ENCODE measurements at places on chromosomes 5 and 9.
A peak's percentile ranks its signal among the peaks of the same experiment; 100 is the strongest.

GRCh38 chr9:71985297-71985911 lies 74.0 kb downstream of the C9orf85 start:
- no peak for ATAC-seq

DNA sequence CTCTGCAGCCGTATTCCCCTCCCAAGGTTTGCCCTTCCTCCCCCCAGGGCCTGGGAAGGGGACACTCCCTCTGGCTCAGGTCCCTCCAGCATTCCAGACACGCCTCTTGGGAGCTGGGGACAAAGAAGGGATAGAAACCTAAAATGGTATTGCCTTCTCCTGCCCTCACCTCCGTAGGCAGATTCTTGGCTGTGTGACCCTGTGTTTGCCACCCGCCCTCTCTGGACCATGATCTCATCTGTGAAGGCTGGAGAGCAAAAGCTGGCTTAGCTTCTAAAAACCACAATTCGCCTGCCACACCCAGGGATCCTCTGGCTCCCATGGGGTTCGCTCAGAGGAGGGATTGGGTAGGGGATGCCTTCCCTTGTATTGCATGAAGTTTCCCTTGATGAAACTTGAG lies 7.7 kb downstream of the AQP3 start:
- ATAC-seq = no peak

- ATAC-seq = no peak
Observed at GRCh38 chr5:81189875-81190498, 43.1 kb upstream of the CKMT2 start.

DNA sequence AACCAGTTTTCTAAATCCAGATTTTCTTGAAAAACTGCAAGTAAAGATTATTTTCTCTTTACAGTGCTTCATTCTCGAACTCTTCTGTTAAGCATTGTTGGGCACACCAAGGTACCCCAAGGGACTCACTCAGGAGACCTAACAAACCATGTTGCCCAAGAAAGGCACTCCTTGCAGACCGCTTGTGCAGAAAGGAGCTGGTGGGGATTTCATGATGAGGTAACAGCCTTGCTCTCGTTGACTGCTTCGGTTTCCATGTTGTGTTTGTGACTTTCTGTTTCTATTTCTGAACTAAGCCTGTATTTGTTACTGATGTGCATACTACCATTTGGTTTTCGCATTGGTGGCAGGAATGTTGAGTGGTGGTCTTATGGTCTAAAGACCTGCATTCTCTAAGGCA lies 266.6 kb upstream of the DAP start:
- ATAC-seq = no peak

GRCh38 chr9:99050292-99050911 lies 54.5 kb upstream of the TGFBR1 start:
- no peak for ATAC-seq

GRCh38 chr5:54861212-54861894 lies 124.0 kb downstream of the ESM1 start:
- no peak for ATAC-seq

GRCh38 chr9:127154003-127154389 lies 31.6 kb upstream of the ANGPTL2 start:
- ATAC-seq = peak; percentile 29

GRCh38 chr9:69325409-69326212 lies 596 bp downstream of the ENTREP1 start:
- ATAC-seq = peak; percentile 20

GRCh38 chr5:77921094-77921768 lies 145.1 kb upstream of the TBCA start:
- no peak for ATAC-seq

- no peak for ATAC-seq
Observed at GRCh38 chr5:122936088-122936487, 90.7 kb downstream of the SNX24 start.

Data from gastroesophageal sphincter (tissue), 4 donors.